Activated naive CD4-positive, alpha-beta T cell treated with Interleukin-2 at 50 U/mL for 16 hours (primary cell): ENCODE measurements at places on chromosomes 2 and 18.

DNA sequence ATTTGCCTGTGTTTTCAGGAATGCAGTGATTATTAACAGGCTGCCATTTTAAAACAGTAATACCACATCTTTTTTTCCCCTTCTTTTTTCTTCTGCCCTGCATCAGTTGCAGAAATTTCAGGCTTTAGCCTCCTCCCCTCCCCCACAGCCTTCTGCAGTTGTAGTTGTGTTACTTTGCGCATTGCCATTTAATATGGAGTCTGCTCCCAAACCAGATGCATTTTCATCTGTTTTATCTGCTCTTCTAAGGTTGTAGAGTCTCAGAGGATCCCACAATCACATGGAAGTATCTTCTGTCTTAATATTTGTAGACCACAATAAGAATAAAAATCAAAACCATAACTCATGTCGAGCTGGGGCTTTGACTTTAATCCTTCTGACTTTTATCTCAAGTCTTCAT, 3.8 kb downstream of the ASXL3 start:
- DNase-seq = no peak

- no peak for DNase-seq
Measured at GRCh38 chr2:138742441-138743057, 37.6 kb downstream of the NXPH2 start.

DNA sequence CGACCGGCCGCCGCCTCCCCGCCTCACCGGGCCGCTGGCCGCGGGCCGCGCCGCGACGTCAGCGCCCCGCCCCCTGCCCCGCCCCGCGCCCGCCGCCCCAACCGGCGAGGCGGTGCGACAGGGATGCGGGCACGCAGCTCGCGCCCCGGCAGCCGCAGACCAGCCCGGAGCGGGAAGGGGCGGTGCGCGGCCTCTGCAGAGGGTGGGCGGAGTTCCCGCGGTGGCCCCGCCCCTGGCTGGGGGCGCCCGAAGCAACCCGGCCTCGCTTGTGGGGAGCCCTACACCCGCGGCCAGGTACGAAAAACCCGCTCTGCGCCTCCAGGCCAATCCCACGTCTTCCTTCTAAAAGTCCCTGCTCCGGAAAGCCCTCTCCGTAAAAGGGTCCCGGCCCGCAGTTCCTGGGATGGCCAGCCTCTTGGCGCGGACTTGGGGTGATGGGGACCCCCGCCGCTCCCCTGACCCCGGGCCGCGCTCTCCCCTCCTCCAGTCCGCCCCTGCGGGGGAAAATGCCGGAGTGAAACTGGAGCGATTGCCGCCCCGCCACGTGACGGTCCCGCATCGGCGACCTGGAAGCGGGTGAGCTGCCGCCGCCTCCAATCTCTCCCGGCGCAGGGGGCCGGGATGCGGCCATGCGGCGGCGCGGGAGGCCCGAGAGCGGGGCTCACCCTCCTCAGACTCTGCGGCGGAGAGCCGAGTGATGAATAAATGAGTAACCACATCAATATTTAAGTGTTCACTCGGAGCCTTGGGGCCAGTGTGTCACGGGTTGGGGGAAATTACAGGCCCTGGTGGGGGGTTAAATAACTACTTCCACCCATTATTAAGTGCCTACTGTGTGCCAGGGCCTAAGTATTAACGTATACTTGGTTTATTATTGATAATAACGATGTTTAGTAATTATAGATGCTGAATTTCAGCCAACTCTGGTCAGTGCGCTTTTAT, at the start of gene RAB11FIP5:
Gene RAB11FIP5, minus strand, starts transcription at position 36 of the 942 bp plus-strand sequence. CDS start 171 bp downstream, outside the sequence.
- DNase-seq = peak; percentile 82

DNA sequence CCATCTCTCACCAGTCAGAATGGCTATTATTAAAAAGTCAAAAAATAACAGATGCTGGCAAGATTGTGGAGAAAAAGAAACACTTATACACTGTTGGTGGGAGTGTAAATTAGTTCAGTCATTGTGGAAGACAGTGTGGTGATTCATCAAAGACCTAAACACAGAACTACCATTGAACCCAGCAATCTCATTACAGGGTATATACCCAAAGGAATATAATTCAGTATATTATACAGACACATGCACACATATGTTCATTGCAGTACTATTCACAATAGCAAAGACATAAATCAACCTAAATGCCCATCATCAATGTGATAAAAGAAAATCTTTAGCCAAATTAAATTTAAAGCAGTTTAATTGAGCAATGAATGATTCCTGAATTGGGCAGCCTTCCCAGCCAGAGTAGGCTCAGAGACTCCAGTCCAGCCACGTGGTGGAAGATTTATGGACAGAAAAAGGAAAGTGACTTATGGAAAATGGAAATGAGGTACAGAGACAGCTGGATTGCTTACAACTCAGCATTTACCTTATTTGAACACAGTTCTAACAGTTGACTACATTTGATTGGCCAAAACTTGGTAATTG, 377.1 kb upstream of the SLC39A10 start:
- DNase-seq = no peak

- no peak for DNase-seq
Measured at GRCh38 chr18:29436459-29436858, 1259.5 kb upstream of the CDH2 start.

- DNase-seq = no peak
Measured at GRCh38 chr2:105032476-105032875, 5.4 kb upstream of the MRPS9 start.

- DNase-seq = peak; percentile 30
Measured at GRCh38 chr2:192500550-192501200, 305.9 kb upstream of the TMEFF2 start.

DNA sequence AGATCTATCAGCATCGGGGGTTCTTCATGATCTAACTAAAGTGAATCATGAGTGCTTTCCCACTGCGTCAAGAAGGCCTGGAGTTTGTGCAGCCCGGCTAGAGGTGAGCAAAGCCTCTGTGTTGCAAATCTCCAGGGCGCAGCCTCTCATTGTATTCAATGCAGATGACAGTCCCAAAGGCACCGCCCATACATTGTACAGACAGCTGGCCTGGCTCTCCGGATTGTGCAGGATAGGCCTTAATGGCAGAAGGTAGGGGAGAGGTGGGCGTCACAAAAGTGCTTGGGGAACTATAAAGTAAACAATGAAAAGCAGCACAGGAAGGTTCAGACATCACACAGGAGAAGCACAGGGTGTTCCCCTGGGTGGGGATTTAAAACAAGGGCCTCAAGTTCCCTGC, 907 bp upstream of the GYPC start:
- no peak for DNase-seq
